ENCODE measurements at places on chromosomes 7 and 10.

DNA sequence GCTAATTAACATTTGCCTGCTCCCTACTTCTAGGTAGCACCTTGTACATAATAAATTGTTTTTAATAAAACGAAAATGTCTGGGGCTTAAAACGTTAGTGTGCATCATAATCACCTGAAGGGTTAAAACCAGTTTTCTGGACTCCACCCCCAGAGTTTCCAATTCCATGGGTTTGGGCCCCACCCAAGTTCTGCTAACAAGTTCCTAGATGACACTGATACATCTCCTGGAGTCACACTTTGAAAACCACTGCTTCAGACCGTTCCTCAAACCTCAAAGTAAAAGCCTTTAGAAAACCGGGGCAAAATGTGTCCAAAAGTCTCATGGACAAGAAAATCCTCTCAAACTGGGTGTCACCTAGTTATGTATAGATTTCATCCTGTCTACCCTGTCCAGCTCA, 9.3 kb downstream of the OSBPL3 start:
- no peak for DNase-seq

DNA sequence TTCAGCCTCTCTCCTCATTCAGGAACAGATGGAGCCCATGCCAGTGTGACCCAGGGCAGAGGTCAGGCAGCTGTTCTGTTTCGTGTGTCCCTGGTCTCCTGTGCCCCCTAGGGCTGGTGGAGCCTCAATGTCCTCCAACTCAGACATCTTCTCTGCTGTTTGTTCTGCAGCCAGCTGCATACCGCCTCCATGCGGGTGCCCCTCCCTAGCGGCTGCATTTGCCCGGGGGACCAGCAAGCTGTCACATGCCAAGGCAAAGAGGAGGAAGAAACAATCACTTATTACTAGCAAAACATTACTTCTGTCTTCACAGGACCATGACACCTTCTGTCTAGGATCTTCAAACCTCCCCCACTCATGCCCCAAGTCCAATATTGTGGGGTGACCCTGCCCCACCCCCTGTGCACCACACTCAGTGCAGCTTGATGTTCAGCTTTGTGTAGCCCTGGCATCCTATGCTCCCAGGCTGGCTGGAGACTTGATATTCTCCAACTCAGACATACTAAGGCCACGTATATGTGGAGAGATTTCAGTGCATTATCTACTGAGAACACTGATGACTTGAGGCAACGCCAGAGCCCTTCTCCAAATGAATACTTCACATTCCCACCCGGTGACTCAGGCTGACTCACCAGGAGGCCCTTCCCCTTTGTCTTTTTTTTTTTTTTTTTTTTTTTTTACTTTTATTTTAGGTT, 188.9 kb downstream of the SKIDA1 start:
- no peak for DNase-seq

GRCh38 chr7:75981203-75981452, 13.3 kb downstream of the TMEM120A start:
- DNase-seq = no peak

DNA sequence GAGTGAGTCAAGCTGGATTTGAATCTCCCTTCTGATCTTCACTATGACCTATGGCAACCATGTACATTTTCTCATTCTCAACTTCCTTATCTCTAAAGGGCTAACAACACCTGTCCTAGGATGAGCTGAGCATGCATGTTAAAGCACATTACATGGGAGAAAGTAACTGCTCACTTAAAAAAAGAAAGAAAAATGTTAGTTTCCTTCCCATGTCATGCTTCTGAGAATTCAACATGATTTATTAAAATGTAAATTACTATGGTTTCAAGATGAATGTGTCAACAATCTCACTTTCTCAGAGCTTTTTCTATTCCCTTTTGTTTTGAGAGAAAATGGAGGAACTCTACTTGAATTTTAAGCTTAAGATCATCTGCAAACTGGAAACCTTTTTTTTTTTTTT, 295.3 kb downstream of the SKIDA1 start:
- no peak for DNase-seq

GRCh38 chr7:82740246-82740848, 296.8 kb upstream of the CACNA2D1 start:
- no peak for DNase-seq

DNA sequence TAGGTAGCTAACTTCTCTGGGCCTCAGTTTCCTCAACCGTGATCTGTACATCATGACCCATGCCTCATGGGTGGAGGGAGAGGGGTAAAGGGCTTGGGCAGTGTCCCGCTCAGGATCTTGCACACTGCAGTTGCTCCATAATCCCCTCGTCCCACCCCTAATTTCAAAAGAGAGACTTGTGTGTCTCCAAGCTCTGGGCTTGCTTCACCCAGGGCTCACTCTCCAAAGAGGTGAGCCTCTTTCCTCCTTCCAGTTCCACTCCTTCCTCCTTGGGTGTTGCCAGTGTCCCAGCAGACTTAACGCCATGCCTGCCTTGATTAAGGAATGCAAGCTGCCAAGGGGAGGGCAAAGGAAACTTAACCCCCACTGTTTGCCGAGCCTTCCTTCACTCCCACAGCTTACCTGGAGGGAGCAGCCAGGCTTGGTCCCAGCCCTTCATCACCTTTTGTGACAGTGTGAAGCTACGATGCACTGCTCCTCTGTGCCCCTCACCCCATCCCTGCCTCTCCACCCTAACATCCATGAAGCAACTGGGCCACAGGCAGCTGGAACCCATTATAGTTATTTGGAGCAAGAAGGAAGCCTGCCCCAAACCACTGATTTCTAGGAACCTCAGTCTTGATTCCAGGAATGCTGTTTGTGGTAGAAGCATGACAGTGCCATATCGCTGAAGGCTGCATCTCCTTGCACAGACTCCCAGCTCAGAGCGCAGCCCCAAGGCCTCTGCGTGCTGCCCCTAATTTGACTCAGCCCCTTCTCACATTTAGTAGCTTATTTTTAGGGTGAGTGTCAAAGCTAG, 363.3 kb downstream of the TNS3 start:
- no peak for DNase-seq

GRCh38 chr10:132346806-132347205, 14.8 kb downstream of the LRRC27 start:
- DNase-seq = no peak

GRCh38 chr7:14767716-14768425, 134.7 kb downstream of the DGKB start:
- DNase-seq = no peak

DNA sequence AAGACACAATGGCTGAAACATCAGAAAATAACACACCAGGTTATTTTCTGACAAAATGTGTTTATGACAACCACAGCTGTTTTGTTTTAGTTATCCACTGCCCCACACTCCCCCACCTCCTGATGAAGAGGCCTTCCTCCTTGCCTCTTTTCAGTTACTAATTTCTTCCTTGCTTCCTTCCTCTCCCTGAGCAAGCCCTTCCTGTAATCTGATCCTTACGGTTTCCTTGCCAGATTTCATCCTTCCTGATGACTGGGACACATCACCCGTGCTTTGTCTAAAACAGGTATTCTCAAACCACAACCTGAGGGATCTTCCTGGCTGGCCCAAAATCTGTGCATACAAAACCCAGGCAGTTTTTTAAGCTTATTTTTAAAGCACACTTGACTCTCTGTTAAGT, 39.4 kb downstream of the CHST15 start:
- DNase-seq = no peak

GRCh38 chr10:123045961-123046731, 37.3 kb downstream of the ACADSB start:
- no peak for DNase-seq

- DNase-seq = no peak
These were observed 465.6 kb downstream of the DPP6 start for GRCh38 chr7:154517768-154518167.

- DNase-seq = no peak
These were observed 1.8 kb upstream of the XPNPEP1 start for GRCh38 chr10:109924967-109925620.

- DNase-seq = no peak
These were observed 159.6 kb downstream of the SKAP2 start for GRCh38 chr7:26704786-26705185.

GRCh38 chr7:50508471-50508943, 56.7 kb downstream of the DDC start:
- no peak for DNase-seq

GRCh38 chr10:121835376-121835775, 92.5 kb downstream of the ATE1 start:
- no peak for DNase-seq

DNA sequence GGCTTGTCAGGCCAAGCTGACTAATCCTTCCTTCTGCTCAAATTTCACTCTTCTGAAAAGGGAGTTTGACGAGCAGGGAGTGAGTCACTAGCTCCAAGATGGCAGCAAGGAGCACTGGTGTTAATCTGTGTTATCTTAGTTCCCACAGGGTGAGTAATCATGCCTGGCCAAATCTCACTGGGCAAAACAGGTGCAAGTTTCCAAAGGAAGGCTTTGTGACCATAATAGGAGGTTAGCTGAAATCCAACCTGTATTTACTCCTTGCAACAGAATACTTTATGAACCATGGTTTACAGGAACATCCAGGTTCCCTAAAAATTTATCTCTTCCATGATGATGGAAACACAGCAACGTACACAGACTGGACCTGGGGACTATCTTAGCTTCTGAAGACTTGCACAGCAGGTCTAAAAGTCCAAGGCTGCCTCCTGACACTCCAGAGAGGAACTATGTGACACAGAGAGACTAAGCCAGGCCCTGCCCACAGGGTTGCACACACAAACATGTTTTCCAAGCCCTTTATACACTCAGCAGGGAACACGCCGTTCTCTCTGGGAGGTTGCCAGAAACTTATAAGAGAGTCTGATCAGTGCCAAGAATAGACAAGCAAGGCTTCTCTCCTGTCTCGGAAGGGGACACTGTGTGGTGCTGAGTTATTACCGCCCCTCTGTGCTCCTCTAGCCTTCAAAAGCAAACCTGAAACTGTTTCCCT, 46.3 kb downstream of the PDK4 start:
- DNase-seq = no peak

DNA sequence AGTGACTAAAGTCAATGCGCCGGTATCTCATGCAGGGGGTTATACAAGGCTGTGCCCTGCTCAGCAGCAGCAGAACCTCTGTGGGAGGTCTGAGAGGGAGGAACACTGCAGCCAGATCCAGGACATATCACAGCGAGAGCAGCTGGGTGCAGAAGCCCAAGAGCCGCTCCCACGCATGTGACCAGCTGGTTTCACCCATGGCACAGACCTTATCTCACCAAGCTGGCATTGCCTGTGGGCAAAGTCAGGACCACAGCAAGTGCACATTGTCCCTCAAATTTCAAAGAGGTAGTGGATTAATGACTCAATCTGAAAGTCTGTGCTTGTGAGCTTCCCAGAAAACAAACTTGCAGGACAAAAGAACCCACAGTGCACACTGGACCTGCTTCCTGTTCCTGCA, 31.6 kb upstream of the AKR1C1 start:
- DNase-seq = no peak

- DNase-seq = no peak
These were observed 185.1 kb downstream of the ATRNL1 start for GRCh38 chr10:115278294-115278693.

DNA sequence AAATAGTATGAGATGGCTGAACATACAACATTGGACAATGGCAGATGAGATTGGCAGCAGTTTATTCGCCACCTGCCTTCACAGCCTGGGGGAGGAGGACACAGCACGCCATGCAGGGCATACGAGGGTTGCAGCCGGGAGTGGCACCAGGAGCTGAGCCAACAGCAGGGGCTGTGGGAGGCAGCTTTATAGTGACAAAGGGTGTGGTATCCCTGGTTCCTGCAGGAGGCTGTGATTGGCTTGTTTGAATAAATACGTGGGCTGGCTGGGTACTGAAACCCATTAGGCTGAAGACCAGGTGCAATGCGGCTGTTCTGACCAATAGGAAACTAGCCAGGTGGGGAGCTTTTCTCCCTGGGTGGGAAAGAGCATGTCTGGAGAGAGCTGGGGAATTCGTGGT, 68.9 kb upstream of the LEP start:
- DNase-seq = no peak

- DNase-seq = no peak
These were observed 450.9 kb upstream of the VSTM2A start for GRCh38 chr7:54091322-54091721.

GRCh38 chr7:25549271-25549921, 321.1 kb upstream of the NPVF start:
- DNase-seq = no peak

DNA sequence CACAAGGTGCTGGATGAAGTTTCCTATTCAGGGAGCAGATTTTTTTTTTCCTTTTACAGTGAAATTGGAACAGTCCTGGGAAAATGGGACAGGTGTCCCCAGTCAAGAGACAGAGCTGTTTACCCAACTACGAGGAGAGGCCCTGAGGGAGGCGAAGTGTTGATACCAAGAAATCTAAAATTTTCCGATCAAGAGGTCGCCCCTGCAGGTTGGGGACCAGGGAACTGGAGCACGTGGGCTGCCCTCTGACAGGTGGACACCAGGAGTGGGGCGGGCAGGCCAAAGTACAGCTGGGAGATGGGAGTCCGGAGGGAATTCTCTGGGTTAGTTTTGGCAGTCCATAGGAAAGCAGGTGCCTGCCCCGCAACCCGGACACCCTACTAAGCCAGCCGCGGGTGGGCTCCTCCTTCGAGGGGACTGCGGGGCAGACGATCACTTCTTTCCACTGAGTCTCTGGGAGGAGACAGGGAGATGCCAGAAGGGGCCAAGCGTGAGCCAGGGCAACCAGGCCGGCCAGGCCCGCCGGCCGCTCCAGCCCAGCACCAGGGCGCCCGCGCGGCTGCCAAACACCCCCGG, 965 bp upstream of the CAMK1D start:
- no peak for DNase-seq

DNA sequence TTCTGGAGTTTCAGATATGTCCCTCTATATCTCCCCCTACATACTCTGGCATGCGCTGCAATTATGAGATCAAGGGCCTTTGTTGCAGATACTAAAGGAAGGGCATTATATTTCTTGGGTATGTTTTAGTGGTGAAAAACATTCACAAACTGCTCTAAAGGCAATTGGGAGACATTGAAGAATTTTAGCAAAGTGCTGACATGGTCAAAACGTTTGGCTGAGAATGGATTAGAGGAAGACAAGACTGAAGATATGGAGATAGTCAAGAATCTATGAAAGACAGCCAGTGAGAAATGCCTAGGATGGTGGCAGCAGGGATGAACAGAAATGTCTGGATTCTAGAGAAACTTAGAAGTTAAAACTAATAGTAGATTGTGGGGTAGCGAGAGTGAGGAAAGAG, 104.5 kb upstream of the CABCOCO1 start:
- DNase-seq = no peak

DNA sequence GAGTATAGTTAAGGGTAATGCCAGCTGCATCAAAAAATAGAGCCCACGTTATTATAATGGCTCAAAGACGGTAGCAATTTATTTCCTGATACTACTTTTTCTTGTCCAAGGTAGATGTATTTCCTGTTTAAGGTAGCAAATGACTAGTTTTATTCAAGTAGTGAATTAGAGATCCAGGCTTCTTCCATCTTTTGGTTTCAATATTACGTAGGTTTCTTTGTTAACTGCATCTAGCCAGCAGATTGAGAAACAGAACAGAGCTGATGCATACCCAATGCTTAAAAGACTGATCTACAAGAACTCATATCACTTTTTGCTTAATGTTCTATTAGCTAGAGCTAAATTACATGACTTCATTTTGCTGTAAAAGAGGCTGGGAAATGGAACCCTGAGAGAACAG, 992.1 kb downstream of the NRG3 start:
- no peak for DNase-seq

All from GM12864 (cell line).